Epithelial cell of proximal tubule (primary cell): ENCODE measurements at places on chromosomes 2 and 18. TPM values are rescaled to one million over a fixed set of nuclear protein-coding genes. Genes with fewer than 3 reads are reported as not detected.

The CYTIP gene
- 1.3 and 4.8 TPM in 2 replicates for total RNA-seq

The CHRNG gene
- not detected in 2 replicates for total RNA-seq

DNA sequence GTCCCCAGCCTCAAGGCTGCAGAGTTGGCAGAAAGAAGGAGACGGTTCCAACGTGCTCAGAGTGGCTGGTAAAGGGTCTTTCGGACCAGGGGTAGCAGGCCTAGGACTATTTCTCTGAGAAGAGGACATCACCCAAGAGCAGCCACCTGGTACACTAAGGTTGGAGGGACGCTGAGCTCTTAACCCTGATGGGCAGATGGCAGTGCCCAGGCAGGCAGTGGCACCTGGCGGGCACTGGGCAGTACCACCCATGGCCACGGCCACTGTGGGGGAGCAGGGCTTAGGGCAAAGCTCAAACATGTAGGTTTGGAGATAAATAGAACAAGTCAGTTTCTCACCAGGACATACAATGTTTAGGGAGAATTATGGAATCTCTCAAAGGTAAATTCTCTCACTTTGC is 53.5 kb downstream of the MBP start:
- no peak for DNase-seq

DNA sequence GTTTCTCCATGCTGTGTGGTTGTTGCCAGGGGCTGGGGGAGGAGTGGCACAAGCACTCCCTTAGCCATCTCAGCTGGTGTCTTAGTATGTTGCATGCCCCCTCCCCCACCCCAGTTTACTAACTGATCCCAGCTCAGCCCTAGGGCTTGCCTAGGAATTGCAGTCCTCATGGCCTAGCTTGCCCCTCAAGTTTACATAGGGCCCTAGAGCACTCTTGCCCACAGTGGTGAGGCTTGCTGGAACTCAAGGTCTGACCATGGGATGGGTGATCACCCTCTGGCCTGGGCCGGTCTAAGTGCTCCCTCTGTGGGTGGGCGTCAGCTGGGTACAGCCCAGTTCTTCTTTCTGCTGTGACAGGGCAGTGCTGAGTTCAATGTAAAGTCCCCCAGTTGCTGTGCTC is 156.1 kb upstream of the PIEZO2 start:
- DNase-seq, result no peak

DNA sequence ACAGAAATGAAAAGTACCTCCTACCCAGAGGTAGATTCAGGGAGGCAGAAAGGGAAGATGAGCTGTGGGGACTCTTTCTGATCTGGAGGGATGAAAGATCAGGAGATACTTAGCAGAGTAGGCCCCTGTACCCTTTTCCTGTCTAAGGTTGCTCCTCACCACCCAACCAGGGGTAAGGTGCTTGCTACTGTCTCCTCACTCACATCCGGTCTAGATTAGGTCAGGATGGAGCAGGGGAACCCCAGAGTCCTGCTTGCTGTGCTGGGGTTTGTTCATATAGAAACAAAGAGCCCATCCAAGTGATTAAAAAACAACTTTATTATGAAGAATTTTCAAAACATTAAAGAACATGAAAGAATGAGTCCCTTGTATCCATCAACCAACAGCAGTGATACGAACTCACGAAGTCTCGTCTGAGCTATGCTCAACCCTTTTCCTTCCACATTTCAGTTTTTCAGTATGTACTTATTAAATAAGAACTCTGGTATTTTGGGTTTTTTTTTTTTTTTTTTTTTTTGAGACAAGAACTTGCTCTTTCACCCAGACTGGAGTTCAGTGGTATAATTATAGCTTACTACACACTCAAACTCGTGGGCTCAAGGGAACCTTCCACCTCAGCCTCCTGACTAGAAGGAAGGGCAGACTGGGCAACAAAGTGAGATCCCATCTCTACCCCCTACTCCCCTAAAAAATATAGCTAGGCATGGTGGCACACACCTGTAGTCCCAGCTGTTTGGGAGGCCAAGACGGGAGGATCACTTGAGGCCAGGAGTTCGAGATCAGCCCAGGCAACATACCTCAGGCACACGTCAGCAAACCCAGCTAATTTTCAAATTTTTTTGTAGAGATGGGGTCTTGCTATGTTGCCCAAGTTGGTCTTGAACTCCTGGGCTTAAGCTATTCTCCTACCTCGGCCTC is 28.5 kb upstream of the MCFD2 start:
- DNase-seq, result no peak

- DNase-seq, result no peak
Measured at GRCh38 chr2:56130463-56131070, 53.2 kb upstream of the CCDC85A start.

DNA sequence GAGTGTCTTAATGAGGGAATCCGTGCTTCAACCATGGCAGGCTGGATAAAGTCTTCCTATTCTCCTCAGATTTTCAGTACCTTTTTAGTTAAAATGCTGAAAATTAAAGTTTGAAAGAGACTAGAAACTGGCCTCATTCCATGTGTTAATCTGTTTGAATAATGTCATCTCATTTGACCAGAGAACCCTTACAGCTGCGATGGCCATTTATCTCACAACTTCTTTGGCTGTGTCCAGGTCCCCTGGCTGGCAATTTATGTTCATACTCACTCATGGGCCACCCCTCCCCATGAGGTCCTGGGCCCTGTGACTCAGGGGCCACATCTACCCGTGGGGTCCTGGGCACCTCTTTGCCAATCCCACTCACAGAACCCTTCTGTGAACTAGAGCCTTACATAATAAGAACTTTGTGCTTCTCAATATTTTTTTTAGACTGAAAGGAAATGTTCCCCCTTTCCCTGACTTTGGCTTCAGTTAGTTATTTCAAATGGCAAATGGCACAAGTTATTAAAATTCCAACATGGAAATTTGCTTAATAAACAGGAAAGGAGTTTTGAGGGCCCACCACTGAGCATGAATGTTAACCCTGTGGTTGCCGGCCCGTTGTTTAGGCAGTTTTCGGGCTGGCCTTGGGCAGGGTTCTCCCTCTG is 134.6 kb downstream of the UXS1 start:
- DNase-seq, result no peak

DNA sequence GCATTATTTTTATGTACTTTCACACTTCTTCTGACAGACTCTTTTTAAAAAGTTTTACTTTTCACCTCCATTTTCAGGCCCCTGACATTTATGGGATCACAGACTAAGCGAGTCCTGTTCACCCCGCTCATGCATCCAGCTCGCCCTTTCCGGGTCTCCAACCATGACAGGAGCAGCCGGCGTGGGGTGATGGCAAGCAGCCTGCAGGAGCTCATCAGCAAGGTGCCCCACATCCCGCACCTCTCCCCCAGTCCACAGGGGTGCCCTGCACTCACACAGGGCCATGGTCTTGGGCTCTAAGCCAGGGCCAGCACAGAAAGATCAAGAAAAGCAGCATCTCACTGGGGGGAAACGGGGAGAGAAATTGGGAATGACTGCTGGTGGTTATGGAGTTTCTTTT is 8.6 kb downstream of the CIDEA start:
- DNase-seq, result no peak

DNA sequence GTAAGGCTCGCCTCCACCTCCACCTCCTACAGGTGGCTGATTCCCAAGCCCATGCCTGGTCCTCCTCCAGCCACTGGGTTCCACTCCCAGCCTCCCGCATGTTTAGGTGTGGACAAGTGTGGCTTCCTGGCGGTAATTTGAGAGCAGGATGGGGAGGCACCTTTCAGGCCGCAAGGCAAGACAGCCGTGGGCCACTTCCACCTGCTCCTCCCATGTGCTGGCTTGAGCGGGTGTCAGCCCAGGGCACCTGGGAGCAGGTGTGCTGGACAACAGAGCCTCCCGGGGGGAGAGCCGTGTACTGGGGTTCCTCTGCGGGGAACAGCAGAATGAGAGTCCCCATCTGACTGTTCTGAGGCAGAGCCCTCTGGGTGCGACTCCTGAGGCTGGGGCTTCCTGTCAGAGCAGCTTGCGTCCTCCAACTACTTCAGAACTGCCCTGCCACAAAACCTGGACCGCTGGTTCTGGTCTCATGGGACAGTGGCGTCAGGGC is 83.9 kb downstream of the TPO start:
- no peak for DNase-seq

- DNase-seq, result no peak
Measured at GRCh38 chr18:1213126-1213525, 308.5 kb downstream of the ADCYAP1 start.

- DNase-seq, result no peak
Measured at GRCh38 chr2:162075689-162076132, 1.7 kb upstream of the DPP4 start.
